ENCODE measurements at places on chromosomes 3 and 15. TPM values are rescaled to one million over a fixed set of nuclear protein-coding genes. Genes with fewer than 3 reads are reported as not detected.
A peak's percentile ranks its signal among the peaks of the same experiment; 100 is the strongest.

The MYO5C gene
- 0.42 TPM for total RNA-seq

The VGLL3 gene
- not detected for total RNA-seq

The FOXB1 gene
- 0.53 TPM for total RNA-seq

The CNBP gene
- total RNA-seq: 379 TPM

DNA sequence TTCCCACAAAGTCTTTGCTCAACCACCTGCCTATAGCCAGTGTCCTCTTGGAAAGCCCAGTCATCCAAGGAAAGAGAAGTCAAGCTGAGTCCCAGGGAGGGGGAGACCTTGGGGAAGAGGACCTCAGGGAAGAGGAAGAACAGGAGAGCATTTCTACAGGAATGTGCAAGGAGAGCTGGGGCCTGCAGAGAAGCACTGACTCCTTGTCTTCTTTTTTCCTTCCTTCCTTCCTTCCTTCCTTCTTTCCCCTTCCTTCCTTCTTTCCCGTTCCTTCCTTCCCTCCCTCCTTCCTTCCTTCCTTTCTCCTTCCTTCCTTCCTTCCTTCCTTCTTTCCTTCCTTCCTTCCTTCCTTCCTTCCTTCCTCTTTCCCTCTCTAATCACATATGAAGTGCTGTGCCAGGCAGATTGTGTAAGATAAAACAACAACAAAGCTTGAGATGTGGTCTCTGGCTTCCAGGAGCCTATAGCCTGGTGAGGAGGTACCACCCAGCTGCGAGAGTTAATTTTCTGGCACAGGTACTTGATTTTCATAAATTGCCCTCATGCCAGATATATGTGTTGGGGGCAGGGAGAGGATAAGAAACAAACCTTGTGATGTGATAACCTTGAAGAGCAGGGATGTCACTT lies 70.0 kb downstream of the NOX5 start:
- H3K36me3 ChIP-seq: no peaks in the 10 kb centered on the region
- H3K4me3 ChIP-seq: no peak overlapping the region
- H3K27ac ChIP-seq: no peak overlapping the region
- DNase-seq: no peak

The DPPA2 gene
- total RNA-seq: not detected

- H3K27ac ChIP-seq: no peak overlapping the region
- no peaks in the 10 kb centered on the region for H3K4me1 ChIP-seq
- no peak overlapping the region for H3K4me3 ChIP-seq
- no peaks in the 10 kb centered on the region for H3K27me3 ChIP-seq
- peaks cover 52% of the 10 kb centered on the region for H3K36me3 ChIP-seq
These were observed 29.7 kb downstream of the HACD3 start for GRCh38 chr15:65559941-65560340.

DNA sequence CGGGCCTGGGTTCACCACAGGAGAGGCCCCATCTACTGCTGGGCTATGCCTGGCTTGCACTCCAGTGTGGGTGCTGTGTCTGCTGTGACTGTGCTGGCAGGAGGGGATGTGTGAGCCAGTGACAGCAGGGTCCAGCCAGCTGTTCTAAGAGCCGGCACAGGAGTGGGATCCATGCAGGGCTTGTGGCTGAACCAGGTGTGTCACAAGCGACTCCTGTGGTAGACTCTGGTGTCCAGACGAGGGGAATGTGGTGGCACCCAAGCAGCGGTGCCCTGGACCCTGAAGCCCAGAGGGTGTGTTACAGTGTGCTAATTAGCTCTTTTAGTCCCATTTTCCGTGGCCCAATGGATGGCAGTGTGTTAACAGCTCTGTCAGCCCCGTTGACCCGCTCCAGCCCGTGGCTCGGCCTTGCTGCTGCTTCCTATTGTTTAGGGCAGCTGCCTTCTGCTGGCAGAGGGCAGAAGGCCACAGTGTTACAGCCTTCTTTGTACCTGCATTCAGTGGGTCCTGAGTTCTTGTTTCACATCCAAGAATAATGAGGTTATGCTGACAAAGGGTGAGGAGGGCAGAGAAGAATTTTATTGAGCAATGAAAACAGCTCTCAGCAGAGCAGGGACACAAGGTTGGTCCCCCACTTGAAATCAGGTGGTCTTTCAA lies 78.5 kb upstream of the RNU6-1 start:
- no peaks in the 10 kb centered on the region for H3K4me1 ChIP-seq
- H3K27me3 ChIP-seq: peaks cover 4% of the 10 kb centered on the region
- H3K4me3 ChIP-seq: no peak overlapping the region
- no peak overlapping the region for H3K27ac ChIP-seq
- H3K36me3 ChIP-seq: no peaks in the 10 kb centered on the region
- DNase-seq: no peak

DNA sequence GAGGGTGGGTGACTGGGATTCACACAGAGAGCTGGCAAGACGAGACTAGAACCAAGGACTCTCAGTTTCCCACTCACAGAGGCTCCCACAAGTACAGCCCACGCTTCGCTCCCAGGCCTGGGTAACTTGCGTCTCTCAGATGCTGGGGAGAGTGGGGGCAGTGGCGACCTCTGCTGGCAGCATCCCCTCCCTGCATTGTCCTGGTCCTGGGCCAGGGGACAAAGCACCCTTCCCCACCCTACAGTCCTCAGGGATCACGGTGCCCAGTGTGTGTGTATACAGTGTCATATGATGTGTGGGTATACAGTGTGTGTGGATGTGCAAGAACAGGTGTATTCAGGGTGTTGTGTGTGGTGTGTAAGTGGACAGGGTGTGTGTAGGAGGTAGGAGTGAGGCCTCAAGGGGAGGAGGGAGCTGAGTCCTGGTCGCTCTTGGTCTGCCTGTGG lies 12.8 kb downstream of the VILL start:
- H3K4me1 ChIP-seq: peaks cover 19% of the 10 kb centered on the region
- peak; percentile 72 for DNase-seq
- no peak overlapping the region for H3K4me3 ChIP-seq
- H3K27ac ChIP-seq: peak overlapping the region; percentile 0
- H3K27me3 ChIP-seq: no peaks in the 10 kb centered on the region

- DNase-seq: no peak
- H3K36me3 ChIP-seq: no peaks in the 10 kb centered on the region
- H3K4me1 ChIP-seq: peaks cover 4% of the 10 kb centered on the region
- no peaks in the 10 kb centered on the region for H3K27me3 ChIP-seq
These were observed 49.8 kb upstream of the RGMA start for GRCh38 chr15:93138681-93139250.

The HRG gene
- total RNA-seq: 0.11 TPM

- H3K4me3 ChIP-seq: no peak overlapping the region
- no peak overlapping the region for H3K27ac ChIP-seq
- no peak for DNase-seq
- H3K4me1 ChIP-seq: no peaks in the 10 kb centered on the region
- H3K27me3 ChIP-seq: no peaks in the 10 kb centered on the region
These were observed 25.3 kb upstream of the SLC28A1 start for GRCh38 chr15:84859144-84859543.

The KLHDC8B gene
- 1.2 TPM for total RNA-seq

- no peaks in the 10 kb centered on the region for H3K36me3 ChIP-seq
- peak overlapping the region; percentile 39 for H3K27ac ChIP-seq
- H3K27me3 ChIP-seq: peaks cover 63% of the 10 kb centered on the region
- DNase-seq: peak; percentile 77
- peak overlapping the region; percentile 73 for H3K4me3 ChIP-seq
These were observed 1.4 kb downstream of the ETV5 start for GRCh38 chr3:186107215-186108105.

GRCh38 chr3:26713091-26713490 lies 90.5 kb downstream of the LRRC3B start:
- no peaks in the 10 kb centered on the region for H3K27me3 ChIP-seq
- H3K36me3 ChIP-seq: no peaks in the 10 kb centered on the region
- no peaks in the 10 kb centered on the region for H3K4me1 ChIP-seq
- no peak overlapping the region for H3K4me3 ChIP-seq

DNA sequence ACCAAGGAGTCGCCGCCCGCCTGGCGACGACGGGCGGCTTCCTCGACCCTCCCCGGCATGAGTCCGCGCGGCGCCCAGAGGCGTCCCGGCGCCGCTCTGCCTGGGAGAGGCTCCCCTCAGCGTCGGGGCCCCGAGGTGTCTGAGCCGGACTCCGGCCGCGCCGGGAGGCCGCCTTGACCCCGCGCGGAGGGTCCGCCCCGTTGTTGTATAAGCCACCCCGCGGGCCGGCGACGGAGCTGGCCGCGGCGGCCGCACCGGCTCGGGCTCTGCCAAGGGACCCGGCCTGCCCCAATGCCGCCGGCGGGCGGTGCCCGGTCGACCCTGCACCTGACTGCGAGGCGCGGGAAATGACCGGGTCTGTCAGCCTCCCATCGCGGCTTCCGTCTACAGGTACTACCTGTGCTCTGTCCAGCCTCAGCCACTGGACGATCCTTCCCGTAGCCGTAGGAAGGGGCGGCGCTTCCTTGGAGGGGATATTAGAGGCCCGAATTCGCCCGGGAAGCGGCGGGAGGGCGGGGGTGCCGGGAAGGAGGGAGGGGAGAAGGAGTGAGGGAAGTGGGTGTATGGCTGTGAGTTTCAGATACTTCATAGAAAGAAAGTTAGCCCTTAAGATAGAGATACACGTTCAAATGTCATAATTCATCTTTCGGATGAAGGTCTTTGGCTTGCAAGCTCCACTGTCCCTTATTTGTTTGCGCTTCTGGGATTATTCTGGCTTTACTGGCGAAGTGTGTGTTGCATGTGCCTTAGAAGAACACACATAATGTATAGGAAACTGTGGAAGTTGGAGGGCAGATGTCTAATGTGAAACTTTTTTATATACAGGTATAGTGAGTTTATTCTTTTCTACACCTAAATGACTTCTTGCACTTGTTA lies 620 bp downstream of the ABHD5 start:
- no peaks in the 10 kb centered on the region for H3K36me3 ChIP-seq
- DNase-seq: peak; percentile 63
- H3K4me3 ChIP-seq: peak overlapping the region; percentile 72
- peaks cover 4% of the 10 kb centered on the region for H3K27me3 ChIP-seq
- H3K4me1 ChIP-seq: peaks cover 40% of the 10 kb centered on the region
- H3K27ac ChIP-seq: peak overlapping the region; percentile 48

The THBS1 gene
- total RNA-seq: 0.23 TPM

- H3K4me3 ChIP-seq: no peak overlapping the region
- DNase-seq: no peak
- H3K27ac ChIP-seq: no peak overlapping the region
- H3K4me1 ChIP-seq: no peaks in the 10 kb centered on the region
- peaks cover 85% of the 10 kb centered on the region for H3K36me3 ChIP-seq
- no peaks in the 10 kb centered on the region for H3K27me3 ChIP-seq
These were observed 25.0 kb upstream of the TEX264 start for GRCh38 chr3:51646091-51646490.

The SPINK8 gene
- total RNA-seq: not detected

GRCh38 chr15:86735247-86736040 lies 655.8 kb downstream of the AGBL1 start:
- H3K36me3 ChIP-seq: no peaks in the 10 kb centered on the region
- no peak overlapping the region for H3K27ac ChIP-seq

- no peak overlapping the region for H3K27ac ChIP-seq
- H3K27me3 ChIP-seq: no peaks in the 10 kb centered on the region
- H3K4me3 ChIP-seq: no peak overlapping the region
- H3K36me3 ChIP-seq: no peaks in the 10 kb centered on the region
- no peak for DNase-seq
These were observed 54.2 kb downstream of the SLC25A36 start for GRCh38 chr3:140995881-140996280.

The PLCH1 gene
- 0.26 TPM for total RNA-seq

The TMEM212 gene
- not detected for total RNA-seq

The ADGRG7 gene
- total RNA-seq: not detected

DNA sequence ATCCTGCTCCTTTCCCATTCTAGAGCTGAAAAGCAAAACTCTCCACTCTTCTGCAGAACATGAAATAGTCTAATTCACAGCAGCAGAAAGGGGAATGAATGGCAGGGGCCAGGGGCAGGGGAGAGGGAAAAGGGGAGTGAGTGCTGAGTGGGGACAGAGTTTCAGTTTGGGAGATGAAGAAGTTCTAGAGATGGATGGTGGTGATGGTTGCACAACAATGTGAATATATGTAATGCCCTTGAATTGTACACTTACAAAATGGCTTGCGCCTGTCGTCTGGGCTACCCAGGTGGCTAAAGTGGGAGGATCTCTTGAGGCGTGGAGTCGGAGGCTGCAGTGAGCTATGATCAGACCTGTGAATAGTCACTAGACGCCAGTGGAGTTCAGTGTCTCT lies 78.5 kb upstream of the MEF2A start:
- H3K27ac ChIP-seq: no peak overlapping the region
- DNase-seq: no peak
- peaks cover 5% of the 10 kb centered on the region for H3K27me3 ChIP-seq
- H3K4me1 ChIP-seq: peaks cover 20% of the 10 kb centered on the region
- no peaks in the 10 kb centered on the region for H3K36me3 ChIP-seq

DNA sequence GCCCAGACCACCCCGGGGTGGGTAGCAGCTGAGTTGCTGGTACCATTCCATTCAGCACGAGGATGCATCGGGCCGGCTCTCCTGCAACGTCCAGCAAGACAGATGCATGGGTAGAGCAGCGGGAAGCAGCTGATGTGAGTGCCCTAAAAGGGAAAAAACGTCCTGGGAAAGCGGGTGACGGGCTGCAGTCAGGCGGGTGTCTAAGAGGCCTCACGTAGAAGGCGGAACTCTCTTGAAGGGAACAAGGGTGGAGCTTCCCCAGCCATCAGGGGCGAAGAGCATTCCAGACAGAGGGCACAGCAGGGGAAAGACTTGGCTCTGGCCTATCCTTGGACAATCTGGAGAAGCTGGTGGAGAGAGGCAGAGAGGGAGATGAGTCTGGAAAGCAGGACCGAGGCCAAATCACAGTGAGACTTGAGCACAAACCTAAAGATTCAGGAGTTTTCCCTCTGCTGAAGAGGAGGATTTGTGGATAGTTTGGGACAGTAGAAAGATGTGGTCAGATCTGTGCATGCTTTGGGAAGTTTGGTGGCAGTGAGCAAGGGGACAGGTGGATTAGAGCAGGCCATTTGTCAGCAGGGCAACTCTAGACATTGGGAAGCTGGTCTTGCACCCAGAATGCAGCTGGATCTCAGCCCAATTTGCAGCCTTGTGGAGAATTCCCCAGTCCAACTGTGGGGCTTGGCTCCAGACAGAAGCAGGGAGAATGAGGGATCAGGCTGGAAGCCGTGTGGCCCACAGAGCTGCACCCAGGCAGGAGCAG lies 70.7 kb downstream of the SEMA5B start:
- H3K27me3 ChIP-seq: peaks cover 2% of the 10 kb centered on the region
- H3K4me1 ChIP-seq: no peaks in the 10 kb centered on the region
- no peak overlapping the region for H3K4me3 ChIP-seq
- H3K36me3 ChIP-seq: no peaks in the 10 kb centered on the region
- no peak for DNase-seq

The SIDT1 gene
- 19.7 TPM for total RNA-seq
